GM19239 (cell line): ENCODE measurements at places on chromosomes 1 and 21.

GRCh38 chr1:14786109-14786675 lies 187.7 kb downstream of the KAZN start:
- no peak for DNase-seq

DNA sequence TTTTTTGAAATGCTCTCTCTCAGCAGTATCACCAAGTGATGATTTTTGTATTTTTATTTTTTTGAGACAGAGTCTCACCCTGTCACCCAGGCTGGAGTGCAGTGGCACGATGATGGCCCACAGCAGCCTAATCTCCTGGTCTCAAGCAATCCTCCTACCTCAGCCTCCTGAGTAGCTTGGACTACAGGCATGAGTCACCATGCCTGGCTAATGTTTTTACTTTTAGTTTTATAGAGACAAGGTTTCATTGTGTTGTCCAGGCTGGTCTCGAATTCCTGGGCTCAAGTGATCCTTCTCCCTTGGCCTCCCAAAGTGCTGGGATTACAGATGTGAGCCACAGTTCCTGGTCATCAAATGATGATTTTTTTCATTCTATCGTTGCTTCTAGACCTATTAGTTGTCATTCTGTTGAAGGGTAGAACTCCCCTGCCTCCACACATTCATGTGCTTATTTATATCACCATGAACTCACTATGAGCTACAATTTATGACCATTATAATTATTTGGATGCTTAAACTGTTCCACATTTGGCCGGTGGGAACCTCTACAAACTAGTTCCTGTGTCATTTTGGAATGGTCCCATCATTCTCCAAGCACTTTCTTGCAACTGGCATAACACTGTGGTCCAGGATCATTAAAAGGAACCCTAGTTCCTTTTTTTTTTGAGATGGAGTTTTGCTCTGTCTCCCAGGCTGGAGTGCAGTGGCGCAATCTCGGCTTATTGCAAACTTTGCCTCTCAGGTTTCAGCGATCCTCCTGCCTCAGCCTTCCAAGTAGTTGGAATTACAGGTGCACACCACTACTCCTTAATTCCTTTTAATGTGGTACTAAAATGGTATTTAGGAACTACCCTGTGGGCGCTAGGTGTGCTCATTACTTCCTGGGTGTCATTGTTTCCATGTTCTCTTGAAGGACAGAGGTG lies 20.2 kb upstream of the TOR3A start:
- DNase-seq, result no peak

DNA sequence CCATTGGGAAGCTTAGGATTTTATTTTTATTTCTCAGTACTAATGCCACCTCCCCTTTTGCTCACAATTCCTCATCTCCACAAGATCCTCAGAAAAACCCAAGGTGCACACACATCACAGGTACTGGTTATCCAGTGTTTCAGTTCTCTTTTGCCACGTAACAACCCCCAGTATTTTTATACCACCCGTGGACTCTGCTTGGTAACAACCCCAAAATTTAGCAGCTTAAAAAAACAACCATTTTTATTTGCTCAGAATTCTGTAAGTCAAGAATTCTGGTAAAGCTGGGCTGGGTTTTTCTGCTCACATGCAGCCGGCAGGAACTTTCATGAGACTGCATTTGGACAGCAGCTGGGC lies 180.0 kb downstream of the KAZN start:
- DNase-seq, result no peak

GRCh38 chr1:22292011-22292788 lies 149.3 kb upstream of the WNT4 start:
- DNase-seq, result no peak

DNA sequence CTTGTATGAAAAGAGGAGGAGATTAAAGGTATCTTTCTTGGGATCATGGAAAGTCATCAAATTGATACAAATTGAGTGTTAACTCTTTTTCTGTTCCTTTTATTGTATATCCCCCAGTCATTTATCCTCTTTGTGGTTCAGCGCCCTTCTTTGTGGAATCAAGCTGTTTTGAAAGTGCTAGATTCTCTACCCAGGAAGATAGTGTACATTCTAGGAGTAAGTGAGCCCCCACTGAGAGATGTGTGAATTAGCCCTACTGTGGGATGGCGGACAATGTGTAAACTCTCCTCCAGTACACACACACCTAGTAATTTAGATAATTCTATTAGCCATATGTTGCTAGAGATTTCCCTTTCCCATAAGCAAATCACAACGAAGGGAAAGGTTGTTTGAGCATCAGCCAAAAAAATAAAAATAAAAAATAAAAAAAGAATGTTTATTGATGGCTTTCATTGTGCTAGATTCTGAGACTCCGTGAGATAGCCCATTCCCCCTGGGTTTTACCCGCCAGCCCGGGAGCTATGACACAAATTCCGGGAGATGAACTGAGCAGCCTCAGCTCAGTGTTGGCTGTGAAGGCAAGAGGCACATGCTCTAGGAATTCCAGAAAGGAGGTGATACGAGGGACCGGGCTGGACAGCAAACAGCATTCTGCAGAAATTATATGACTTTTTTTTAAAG lies 378.4 kb upstream of the RUNX1 start:
- no peak for DNase-seq

GRCh38 chr1:78142736-78143135 lies 97.0 kb downstream of the GIPC2 start:
- no peak for DNase-seq

GRCh38 chr1:8767006-8767405 lies 50.4 kb downstream of the RERE start:
- DNase-seq, result no peak

DNA sequence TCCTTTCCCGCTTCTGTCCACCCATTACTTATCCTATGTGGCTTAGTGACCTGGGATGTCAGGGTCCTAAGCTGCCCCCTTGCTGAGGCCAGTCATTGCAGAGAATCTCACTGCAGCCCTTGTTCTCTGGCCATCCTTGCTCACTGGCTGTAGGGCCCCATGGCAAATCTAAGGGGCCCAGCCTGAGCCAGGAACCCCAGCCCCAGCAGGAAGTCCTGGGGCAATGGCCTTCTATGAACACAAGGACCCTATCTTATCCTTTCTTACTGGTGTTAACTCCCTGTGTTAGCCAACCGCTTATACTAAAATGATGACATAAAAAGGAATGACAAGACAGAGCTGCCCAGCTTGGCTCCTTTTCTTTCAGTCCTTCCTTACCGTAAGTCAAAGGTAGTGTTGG lies 29.9 kb downstream of the DHCR24 start:
- DNase-seq, result no peak

GRCh38 chr1:90708236-90708786 lies 8.8 kb downstream of the BARHL2 start:
- DNase-seq, result no peak

DNA sequence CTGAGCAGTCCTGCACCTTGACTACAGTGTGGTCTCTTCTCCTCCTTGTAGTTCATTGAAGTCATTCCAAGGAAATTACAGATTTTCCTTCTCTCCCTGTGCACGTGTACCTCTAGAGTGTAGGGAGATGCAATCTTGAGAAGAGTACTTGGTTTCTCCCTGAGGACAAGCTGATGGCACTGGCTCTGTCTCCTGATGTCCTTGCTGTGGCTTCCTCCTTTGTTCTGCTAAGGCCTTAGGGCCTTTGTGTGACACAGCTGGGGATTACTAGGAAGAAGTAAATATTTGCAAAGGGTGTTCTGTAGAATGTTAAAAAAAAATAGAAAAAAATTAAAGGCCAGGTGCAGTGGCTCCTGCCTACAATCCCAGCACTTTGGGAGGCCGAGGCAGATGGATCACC lies 66.2 kb upstream of the APOBEC4 start:
- DNase-seq, result no peak

DNA sequence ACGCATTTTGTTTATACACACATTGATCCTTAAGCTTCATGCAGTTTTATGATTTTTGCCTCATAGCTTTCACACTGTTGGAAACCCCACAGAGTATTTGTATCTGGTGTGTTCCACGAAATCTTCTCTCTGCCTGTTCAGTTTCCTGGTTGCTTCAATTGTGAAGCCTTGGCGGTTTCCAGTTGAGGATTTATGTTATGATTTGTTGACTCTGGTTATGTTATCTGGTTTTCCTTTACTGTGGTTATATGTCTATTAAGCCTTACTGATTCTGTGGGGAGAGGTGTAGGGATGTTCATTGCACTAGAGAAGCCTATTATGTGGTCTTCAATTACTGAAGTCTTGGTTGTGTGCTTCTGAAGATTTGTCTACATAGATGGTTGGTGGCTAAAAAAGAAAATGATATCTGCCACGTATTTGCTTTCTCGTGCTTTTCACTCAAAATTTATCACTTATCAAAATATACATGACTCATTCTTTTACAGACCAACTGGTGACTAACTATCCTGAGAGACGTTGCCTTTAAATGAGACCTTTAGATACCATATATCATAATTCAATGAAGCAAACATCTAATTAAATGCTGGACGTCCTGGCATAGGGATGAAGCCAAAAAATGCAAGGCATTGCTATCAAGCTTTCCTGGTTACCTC lies 488.0 kb upstream of the B3GALT2 start:
- no peak for DNase-seq

DNA sequence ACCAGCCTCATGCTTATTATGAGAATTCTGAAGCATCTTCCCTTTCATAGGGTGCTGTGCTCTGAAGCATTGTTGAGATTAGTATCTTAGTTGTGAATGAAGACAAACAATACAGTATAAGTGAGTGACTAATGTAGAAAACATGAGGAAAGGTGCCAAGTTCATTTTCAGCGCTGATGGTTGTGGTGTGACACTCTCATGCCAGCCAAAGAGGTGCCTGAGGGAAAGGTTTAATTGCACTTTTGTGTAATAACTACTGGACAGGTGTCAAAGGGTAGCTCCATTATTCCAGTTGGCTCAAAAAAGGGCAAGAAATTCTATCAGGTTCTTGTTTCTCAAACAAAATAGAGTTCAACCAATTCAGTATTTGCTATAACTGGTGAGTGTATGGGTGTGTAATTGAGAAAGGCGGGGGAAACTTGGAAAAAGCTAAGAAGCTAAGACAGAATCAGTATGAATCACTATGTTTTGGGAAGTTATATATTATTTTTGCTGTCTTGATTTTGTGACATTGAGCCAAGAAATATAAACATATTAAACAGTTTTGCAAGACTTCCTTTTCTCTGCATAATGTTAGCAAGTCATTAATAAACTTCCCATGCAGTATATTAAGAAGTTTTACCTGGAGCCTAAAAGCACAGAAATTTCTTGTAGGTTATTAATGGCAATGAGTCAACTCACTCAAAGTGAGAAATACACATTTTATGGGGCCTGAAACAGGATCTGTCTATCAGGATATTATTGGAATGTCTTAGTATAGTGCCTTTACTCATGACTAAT lies 31.8 kb downstream of the KCNK2 start:
- DNase-seq, result no peak

DNA sequence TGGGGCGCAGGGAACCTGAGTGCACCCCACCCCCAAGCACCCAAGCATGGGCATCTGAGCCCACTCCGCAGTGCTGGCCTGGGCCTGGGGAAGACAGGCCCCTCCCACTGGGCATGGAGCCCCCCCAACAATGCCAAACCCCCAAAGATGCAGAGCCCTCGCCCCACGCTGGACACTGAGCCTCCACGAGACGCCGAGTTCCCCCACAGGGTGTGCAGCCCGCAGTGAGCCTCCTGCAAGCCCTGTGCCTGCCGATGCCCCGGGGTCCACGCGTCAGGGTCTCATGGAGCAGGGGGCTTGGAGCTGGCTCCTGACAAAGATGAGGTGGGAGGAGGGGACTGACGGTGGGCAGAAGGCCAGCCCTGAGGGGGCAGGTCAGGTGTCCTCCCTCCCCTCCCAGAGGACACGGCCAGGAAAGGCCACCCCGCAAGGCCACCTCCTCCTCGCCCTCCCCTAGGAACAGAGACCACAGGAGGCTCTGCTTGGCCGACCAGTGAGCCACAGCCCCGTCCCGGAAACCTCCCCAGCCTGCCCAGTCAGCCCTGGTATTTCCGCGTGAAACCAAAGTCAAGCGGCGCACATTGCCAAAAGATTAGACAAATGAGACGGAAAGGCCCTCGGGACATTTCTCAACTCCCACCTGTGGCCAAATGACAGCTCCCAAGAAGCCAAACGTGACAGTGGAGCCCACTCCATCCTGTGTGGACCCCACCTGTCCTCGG lies 33.4 kb downstream of the MEGF6 start:
- no peak for DNase-seq

- no peak for DNase-seq
Observed at GRCh38 chr1:88029899-88030298, 654.2 kb upstream of the PKN2 start.

- DNase-seq, result no peak
Observed at GRCh38 chr1:87327376-87328271, 1.1 kb upstream of the LMO4 start.

- no peak for DNase-seq
Observed at GRCh38 chr1:229013981-229014380, 256.9 kb upstream of the RAB4A start.

DNA sequence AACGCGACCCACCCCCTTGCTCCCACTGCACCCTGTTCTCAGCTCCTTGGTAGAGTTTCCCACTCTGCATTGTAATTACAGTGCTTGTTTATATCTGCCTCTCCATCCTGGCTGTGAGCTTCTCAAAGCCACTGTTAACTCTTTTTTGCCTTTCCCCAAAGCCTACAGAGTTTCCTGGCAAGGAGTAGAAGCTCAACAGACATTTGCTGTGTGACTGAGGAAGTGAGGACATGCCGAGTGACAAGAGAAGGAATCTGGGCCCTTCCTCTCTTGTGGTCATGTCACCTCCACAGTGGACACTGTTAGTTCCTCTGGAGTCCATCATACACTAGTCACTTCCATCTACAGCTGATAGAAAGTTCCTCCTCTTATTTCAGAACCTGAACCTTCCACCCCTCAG lies 6.1 kb upstream of the IGSF8 start:
- no peak for DNase-seq

GRCh38 chr1:68313735-68314134 lies 81.4 kb upstream of the WLS start:
- DNase-seq, result no peak

GRCh38 chr1:82640352-82640751 lies 839.6 kb downstream of the ADGRL2 start:
- no peak for DNase-seq

DNA sequence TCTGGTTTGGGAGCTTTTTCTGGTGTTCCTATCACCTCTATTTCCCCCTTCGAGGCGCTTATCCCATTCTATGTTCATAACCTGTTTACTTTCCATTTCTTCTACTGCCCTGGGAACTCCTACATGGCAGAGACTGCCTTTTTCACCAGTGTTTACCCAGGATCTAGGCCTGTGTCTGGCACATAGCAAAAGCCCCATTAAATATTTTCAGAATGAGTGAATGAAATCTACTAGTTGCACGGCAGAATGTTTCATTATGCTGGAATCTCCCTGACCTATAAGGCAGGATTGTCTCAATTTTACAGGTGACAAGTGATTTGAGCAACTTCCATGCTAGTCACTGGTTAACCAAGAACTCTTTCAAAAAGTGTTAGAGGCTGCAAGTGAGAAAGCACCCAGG lies 70.1 kb downstream of the PGM1 start:
- no peak for DNase-seq
